ENCODE measurements at places on chromosomes 3 and 15.
A peak's percentile ranks its signal among the peaks of the same experiment; 100 is the strongest.

GRCh38 chr3:183907911-183908331, 23.2 kb upstream of the PARL start:
- no peak for DNase-seq

DNA sequence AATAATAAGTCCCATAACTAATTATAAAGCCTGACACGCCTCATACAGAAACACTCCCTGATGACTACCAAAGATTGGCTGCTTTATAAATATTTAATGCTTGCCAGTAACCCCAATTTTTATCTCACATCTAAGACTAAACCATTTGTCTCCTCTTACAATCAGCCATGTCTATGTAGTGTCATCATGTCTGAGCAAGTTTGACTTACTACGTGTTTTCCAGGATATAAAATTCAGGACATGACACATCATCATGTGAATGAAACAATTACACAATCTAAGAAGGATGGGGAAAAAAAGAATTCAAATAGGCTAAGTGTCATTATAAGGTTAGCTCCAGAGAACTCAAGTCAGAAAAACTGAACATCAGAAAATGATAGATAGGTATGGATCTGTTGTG, 208.7 kb downstream of the MECOM start:
- DNase-seq: peak; percentile 89

DNA sequence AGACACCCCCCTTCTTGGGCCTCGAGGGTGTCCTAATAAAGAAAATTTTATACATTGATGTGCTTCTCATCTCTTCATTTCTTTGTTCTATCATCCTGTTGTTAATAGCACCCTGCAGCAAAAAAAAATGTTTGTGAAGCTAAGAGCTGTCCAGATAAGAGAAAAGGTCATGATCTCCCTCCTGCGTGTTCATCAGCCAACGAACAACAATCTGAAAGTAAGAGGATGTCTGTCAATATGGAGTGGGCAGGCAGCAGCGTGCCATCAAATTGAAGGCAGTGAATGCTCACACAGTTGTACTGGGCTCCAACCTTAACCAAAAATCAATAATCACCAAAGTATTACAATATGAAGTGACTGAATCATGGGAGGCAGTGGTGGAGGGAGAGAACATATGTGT, 418.6 kb upstream of the ONECUT1 start:
- DNase-seq: no peak

GRCh38 chr15:48176112-48176511, 2.0 kb downstream of the MYEF2 start:
- DNase-seq: no peak

DNA sequence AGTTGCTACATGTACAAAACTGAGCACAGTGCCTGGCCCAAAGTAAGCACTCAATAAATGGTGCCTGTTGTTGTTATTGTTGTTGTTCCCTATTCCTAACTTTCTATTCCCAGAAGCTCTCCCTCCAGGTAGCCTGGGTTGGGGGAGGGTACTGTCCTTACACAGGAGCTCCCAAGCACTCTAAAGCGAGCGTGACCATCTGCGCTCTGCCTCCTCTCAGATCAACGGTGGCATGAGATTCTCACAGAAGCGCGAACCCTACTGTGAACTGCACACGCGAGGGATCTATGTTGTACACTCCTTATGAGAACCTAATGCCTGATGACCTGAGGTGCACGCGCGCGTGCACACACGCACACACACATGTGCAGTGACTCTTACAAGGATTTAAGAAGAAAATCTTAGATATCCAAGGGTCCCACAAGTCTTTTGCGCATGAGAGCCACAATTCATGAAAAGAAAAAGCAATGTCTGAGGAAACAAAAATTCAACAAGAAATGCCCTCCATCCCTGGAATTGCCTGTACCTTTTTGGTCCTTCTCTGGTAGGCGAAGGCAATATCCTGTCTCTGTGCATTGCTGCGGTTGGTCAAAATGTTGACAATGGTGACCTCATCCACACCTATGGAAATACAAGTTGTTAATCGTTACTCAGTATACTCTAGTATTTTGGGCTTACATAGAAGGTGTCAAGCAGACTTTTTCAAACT, 33.7 kb downstream of the ANXA2 start:
- no peak for DNase-seq

GRCh38 chr3:172367205-172368105, 80.8 kb downstream of the GHSR start:
- DNase-seq: peak; percentile 52

DNA sequence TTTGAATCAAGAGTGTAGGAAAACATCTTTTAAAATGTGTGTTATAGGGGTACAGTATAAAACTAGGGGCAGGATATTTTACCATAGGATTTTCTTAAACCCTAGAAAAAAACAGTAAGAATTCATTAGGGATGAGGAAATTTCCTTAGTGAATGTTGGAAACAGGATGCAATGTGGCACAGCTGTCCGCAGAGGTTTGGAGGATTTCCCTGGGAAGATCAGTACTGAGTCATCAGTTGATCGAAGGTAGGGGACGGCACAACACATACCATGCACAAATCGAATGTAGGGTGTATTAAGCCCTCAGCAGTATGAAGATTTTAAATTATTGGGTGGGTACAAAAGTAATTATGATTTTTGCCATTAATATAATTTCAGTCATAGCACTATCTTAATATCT, 49.9 kb downstream of the FNDC3B start:
- peak; percentile 56 for DNase-seq

- no peak for DNase-seq
These were observed 58.2 kb upstream of the OXTR start for GRCh38 chr3:8827641-8828040.

- no peak for DNase-seq
These were observed 871.0 kb downstream of the OTOL1 start for GRCh38 chr3:162367429-162368260.

DNA sequence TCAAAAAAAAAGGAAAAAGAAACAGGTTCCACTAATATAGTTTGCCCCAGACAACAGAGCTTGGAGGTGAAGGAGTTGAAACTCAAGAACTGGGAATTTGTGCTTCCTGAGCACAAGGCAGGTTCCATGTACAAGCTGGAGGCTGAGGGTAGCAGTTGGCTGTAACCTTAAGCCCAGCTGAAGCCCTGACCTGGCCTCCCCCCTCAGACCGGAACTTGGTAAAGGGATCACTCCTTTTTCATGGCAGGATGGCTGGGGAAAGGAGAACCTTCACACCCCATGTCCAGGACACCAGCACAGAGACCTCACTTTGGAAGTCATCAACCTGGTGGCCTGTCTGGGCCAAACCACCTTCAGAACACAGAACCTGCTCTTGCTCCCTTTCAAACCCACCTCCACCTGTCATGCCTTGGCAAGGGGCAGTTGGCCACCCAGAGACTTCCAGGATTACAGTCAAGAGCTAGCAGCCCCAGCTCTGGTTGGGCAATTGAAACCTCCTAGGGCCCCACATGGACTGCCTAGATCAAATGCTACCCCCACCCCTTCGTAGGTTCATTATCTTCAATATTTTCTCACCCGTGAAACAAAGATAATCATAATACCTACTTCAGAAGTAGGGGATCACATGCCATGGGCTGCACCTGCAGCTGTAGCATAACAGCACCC, 3.5 kb downstream of the RPL29 start:
- DNase-seq: no peak

DNA sequence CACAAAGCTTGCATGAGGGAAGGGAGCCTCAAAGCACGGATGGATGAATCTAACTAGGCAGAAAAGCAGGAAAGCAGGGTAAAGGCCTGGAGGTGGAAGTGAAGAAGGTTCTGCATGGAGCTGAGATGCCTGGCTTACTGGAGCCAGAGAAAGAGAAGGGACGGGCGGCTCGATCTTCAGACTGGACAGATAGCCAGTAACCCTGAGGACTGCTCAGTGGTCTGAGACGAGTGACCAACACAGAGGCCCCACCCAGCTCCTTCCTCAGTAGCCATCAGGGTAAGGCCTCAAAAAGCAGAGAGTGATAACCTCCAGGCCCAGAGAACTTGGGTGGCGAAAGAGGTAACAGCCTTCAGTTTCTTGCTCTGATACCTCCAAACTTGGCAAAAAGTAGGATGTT, 6.4 kb downstream of the CLN6 start:
- DNase-seq: no peak

DNA sequence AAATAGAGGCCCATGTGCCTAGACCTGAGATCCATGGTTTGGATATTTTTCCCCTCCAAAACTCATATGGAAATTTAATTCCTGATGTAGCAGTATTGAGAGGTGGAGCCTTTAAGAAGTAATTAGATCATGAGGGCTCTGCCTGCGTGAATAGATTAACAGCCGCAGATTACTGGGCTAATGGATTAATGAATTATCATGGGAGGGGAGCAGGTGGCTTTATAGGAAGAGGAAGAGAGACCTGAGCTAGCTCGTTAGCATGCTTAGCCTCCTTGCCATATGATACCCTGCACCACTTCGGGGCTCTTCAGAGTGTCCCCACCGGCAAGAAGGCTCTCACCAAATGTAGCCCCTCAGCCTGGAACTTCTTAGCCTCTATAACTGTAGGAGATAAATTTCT, 15.8 kb downstream of the ARHGEF26 start:
- DNase-seq: no peak

DNA sequence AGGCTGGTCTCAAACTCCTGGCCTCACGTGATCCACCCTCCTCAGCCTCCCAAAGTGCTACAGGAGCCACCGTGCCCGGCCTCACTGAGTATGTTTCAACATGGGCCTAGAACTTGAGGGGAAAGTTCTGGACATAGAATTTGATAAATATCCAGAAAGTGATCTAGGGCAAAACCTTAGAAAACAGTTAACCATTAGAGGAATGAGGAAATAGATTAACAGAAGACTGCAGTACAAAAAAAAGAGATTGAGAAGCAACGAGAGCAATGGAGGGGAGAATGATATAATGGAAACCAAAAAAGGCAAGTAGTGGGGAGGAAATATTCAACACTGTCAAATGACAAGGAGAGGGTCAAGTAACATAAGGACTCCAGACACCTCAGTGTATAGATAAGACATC, 191.5 kb downstream of the PLCH1 start:
- no peak for DNase-seq

DNA sequence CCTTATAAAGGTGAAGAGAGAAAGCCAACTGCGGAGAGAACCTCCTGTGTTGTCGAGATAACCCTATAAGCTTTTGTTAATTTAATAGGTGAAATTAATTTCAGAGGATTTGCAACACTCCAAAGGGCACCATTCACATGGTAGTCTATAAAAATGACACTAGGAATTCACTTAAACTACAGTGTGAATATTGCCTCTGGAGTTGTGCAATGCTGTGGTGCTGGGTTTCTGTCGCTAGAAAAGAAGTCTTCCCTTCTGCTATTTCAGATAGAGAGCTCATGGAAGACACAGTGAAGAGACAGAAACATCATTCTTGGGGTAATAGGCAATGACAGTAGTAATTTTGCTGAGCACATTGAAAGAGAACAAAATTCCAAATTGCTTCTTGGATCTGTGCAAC, 28.8 kb upstream of the PROK2 start:
- no peak for DNase-seq

DNA sequence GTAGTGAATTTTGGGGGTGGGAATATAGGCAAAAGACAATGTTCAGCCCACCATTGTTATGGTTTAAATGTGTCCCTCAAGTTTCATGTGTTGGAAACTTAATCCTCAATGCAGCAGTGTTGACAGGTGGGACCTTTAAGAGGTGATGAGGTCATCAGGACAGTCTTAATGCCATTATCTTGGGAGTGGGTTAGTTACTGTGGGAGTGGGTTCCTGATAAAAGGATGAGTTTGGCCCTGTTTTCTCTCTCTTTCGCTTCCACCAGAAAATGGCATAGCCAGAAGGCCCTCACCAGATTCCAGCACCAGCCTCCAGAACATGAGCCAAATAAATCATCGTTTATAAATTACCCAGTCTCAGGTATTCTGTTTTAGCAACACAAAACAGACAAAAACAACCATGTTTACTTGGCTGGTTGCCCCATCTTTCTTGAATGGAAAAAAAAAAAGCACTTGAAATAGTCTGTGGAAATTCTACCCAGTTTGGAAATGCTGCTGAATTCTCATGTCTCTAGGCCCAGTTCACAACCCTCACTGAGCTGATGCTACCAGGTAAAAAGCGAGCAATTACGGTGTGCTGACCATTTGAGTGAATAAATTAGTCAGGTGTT, 31.0 kb upstream of the MFSD1 start:
- no peak for DNase-seq

DNA sequence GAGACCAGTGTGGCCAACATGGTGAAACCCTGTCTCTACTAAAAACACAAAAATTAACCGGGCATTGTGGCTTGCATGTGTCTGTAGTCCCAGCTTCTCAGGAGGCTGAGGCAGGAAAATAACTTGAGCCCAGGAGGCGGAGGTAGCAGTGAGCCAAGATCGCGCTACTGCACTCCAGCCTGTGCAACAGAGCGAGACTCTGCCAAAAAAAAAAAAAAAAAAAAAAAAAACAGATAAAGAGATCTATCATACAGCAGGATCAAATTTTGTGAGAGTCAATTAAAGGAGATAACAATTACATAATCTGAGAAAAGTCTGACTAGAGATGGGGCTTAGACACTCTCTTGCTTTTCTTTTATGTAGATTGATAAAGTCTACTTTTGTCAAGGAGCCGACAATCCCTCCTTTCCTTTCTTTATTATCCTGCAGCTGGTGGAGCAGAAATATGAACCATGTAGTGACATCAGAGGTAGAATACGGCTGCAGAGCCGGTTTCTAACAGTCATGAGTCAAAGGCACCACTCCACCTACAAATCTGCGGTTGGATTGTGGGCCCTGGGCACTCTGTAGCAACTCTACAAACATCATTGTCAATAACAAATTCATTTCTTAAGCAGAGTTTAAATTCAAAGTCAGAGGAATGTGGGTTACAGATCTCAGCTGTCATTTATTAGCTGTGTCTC, 9.0 kb downstream of the C2CD4A start:
- no peak for DNase-seq

GRCh38 chr3:189677667-189678066, 46.5 kb downstream of the TP63 start:
- no peak for DNase-seq

- DNase-seq: peak; percentile 35
These were observed 1.8 kb upstream of the RPP25 start for GRCh38 chr15:74958320-74958907.

DNA sequence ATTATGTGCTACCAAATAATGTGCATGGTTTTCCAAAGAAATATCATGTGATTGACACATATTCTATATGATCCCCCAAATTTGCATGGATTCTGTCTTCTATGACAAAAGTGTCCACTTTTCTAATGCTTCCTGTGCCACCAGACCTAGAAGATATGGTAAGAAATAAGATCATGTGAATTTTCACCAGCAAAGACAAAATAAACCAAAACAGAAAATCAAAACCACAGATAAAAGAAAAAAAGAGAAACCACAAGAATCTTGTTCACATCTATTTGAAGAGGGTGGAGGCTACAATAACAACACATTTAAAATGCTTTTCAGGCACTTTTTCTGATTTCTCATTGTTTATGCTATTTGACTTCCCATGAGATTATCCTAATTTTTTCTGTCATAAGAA, 303.4 kb downstream of the DIPK2A start:
- DNase-seq: no peak

All from dermis blood vessel endothelial cell (primary cell).